Stimulated activated CD4-positive, alpha-beta T cell treated with anti-CD3 and anti-CD28 coated beads, Interleukin-15, amount 100 ng/mL, for 1 hour (primary cell): ENCODE measurements at places on chromosomes 1 and 21.

DNA sequence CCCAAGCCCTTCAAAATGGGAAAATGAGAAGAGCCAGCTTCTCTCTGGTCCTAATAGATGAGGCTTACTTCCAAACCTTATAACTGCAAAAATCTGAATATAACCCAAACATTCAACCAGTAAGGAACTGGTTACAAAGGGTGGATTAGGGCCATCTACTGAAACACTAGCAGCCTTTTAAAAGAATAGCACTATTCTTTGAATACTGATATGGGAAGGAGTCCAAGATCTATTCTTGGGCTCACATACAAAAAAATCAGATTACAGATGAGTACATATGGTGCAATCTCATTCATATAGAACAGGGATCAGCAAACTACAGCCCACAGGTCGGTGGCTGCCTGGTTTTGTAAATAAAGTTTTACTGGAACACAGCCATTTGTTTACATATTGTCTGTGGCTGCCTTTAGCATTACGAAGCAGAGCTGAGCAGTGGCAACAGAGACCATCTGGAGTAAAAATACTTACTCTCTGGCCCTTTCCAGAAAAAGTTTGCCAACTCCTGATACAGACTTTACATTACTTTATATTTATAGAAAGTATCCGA lies 167.7 kb downstream of the ZSCAN20 start:
- DNase-seq, result no peak

DNA sequence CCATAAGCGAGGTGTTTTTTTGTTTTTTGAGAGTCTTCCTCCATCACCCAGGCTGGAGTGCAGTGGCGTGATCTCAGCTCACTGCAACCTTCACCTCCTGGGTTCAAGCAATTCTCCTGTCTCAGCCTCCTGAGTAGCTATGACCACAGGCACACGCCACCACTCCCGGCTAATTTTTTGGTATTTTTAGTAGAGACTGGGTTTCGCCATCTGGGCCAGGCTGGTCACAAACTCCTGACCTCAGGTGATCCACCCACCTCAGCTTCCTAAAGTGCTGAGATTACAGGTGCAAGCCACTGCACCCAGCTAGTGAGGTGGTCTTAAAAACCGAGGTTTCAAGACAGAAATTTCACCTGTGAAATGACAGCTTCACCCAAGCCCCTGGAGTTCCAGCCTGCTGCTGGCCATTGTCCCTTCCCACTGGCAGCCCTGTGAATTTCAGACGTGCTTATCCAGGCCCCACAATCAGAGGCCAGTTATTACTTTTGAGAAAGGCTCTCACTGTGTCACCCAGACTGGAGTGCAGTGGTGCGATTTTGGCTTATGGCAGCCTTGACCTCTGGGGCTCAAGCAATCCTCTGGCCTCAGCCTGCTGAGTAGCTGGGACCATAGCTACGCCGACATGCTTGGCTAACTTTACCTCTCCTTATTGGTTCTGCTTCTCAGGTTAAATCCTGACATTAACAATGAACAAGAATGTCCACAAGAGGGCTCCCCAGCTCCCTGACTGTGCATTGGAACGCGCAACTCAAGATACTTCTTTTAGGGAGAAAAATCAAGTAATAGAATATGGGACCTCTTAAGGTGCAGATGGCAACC lies 19.4 kb downstream of the ENO1 start:
- DNase-seq, result no peak

GRCh38 chr1:245475961-245476516 lies 321.3 kb downstream of the KIF26B start:
- DNase-seq, result no peak

GRCh38 chr1:163537809-163538208 lies 216.1 kb downstream of the NUF2 start:
- no peak for DNase-seq

- DNase-seq, result no peak
These were observed 51.5 kb upstream of the EDARADD start for GRCh38 chr1:236342403-236343245.

GRCh38 chr1:205438213-205439158 lies 16.6 kb upstream of the LEMD1 start:
- DNase-seq, result no peak

- DNase-seq, result peak; percentile 7
These were observed 86.4 kb downstream of the FAF1 start for GRCh38 chr1:50873458-50874187.

DNA sequence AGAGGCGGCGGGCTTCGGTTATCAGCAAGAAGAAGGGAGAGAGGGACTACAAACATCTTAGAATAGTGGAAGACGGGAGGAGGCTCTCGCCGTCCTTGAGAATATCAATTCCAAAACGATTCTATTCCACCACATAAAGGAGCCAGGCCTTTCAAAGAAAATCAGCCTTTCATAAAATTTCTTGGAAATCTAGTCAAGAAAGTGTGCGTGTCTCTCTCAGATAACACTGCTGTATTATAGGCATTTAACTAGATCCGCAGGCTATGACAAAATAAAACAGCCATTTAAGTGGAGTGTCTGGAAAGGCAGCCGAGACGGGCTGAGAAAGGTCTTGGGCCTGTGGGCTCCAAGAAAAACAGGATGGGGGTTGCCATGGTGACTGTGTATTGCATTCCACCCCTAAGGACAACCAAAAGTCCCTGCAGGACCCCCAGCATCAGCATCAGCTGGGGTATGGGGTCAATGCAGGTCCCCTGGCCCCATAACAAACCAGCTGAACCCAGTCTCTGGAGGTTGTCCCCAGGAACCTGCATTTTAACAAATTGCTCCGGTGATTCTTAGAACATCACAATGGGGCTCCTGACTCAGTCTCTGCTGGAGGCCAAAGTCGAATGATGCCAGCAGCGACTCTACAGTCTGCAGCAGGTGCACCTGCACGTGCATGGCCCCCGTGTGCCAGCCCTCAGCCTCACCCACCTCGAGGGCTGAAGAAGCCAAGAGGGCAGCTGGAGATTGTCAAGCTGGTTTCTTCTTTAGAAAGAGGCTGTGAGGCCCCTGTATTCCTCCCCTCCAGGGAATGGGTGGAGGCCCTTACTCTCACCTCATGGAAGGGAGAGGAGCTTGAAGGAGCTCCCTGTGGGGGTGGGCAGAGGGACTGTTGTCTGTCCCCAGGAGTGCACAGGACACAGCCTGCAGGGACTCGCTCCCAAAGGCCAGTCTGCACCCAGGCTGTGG lies 287.4 kb downstream of the NPHP4 start:
- DNase-seq, result no peak

GRCh38 chr1:36156329-36157114 lies 562 bp downstream of the MAP7D1 start:
- DNase-seq, result peak; percentile 24

DNA sequence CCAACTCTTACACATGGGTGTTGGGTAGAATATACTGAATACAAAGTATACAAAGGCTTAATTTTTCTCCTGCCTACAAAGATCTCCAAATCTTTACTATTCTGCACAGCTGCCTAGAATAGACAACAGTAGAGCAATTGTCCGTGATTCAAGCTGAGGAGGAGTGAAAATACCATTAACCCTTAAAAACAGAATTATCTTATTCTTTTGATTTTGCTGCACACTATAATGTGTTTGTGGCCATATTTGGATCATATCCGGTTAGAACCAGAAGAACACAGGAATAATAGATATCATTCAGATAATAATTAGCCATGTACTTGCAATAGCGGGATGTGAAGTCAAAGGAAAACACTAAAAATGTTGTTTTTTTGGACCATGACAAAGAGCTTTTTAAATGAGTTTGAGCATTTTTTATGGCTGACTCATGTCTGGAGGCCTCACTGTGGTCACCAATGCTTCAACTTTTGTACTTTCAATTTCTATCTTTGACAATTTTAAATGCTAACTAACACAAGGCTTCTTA lies 197.6 kb upstream of the FOXD3 start:
- no peak for DNase-seq

GRCh38 chr1:24236789-24237371 lies 49.8 kb upstream of the IFNLR1 start:
- no peak for DNase-seq
